ENCODE measurements at places on chromosomes 3 and 15. TPM values are rescaled to one million over a fixed set of nuclear protein-coding genes. Genes with fewer than 3 reads are reported as not detected.

The SLC25A36 gene
- 12.7 TPM for total RNA-seq

The GOLGA6L9 gene
- under 0.01 TPM for total RNA-seq

The DGKG gene
- under 0.01 TPM for total RNA-seq

The FBN1 gene
- total RNA-seq: 179 TPM

The PLXND1 gene
- 50.2 TPM for total RNA-seq

Measured in myometrial cell (primary cell).